ENCODE measurements at places on chromosomes 5 and 9.

DNA sequence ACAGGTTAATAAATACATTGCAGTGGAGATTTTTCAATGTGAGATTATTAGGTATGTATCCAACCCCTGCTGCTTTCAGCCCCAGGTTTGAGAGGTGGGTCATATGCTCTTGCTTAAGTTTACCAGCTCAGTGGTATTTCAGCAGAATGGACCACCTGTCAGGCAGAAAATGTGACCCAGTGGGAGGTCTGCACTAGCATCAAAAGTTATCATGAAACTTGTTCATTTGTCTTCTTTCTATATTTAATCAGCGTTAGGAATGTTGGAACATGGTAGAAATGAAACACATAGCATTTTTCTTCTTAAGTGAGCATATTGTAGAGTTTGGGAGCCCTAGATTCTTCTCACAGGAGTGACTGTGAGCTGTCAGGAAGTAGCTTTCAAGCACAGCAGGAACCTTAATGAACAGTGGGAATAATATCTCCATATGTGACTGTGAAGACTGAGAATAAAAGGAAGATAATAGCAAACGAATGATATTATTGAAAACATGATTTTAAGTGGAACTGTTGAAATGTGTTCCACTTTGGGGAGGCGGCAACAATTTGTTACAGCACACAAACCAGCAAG is 596.9 kb upstream of the CDH6 start:
- no peak for DNase-seq

- no peak for DNase-seq
Observed at GRCh38 chr5:66597183-66597757, 1.1 kb downstream of the MAST4 start.

GRCh38 chr5:64576250-64576649 is 70.4 kb downstream of the RGS7BP start:
- no peak for DNase-seq

- no peak for DNase-seq
Observed at GRCh38 chr5:10457682-10458574, 16.2 kb downstream of the ROPN1L start.

GRCh38 chr5:80389580-80389979 is 18.3 kb upstream of the ZFYVE16 start:
- no peak for DNase-seq

- DNase-seq: no peak
Observed at GRCh38 chr9:69577123-69577522, 95.0 kb downstream of the APBA1 start.

- no peak for DNase-seq
Observed at GRCh38 chr9:14052359-14052758, 261.6 kb downstream of the NFIB start.

GRCh38 chr9:14813336-14814248 is 91.1 kb upstream of the CER1 start:
- no peak for DNase-seq

DNA sequence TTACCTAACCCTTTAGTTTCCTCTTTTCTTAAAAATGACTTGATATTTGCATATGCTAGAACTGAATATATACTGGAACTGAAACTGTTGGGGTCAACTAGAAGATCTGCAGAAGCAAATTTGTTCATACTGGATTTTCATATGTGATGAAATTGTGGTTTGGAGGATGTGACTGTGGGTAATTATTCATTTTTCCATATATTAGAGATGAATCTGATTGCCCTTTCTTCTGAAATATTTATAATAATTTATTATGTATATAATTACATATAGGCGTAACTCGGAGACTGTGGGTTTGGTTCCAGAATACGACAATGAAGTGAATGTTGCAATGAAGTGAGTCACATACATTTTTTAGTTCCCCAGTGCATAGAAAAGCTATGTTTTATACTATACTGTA is 149.1 kb downstream of the ATP10B start:
- DNase-seq: no peak

GRCh38 chr9:130937146-130938076 is 1.6 kb downstream of the FIBCD1 start:
- DNase-seq: no peak

DNA sequence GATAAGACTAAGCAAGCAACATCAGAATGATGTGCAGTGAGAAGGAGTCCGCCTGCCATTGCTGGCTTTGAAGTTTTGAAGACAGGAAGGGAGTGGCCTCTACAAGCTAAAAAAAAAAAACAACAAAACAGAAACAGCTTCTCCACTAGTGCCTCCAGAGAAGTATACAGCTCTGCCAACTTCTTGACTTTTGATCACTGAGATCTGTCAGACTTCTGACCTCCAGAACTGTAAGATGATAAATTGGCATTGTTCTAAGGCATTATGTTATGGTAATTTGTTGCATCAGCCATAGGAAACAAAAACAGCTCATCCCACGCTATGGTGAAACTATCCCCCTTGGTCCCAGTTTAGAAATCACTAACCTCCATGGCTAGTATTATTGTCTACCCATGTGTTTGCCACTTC is 131.0 kb upstream of the VCAN start:
- DNase-seq: no peak

- no peak for DNase-seq
Observed at GRCh38 chr5:167453246-167454030, 838.0 kb upstream of the WWC1 start.

All from T-helper 22 cell (primary cell).